ENCODE measurements at places on chromosomes 3 and 15.

DNA sequence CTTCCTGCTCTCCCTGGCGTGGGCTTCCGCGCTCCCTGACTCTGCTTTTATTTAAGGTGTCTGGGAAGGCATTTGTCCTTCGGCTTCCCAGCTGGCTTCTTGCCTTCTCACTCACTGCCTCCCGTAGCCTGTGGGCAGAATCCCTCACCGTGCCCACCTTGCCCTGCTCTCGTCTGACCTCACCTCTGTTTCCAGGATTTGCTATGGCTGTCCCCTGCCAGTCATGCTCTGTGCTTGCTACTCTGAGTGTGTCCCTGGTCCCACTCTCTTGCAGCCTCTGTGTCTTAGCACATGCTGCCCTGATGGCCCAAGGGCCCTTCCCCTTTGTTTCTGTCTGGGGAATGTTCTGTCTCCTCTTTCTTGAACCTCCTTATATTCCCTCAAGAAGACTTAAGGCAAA, 26.2 kb downstream of the LPP start:
- no peak for DNase-seq

GRCh38 chr3:186571644-186572013, 1.1 kb downstream of the DNAJB11 start:
- DNase-seq = no peak

- no peak for DNase-seq
Observed at GRCh38 chr15:52876991-52877663, 87.0 kb upstream of the ONECUT1 start.

- DNase-seq = no peak
Observed at GRCh38 chr15:66387163-66388042, 691 bp downstream of the MAP2K1 start.

DNA sequence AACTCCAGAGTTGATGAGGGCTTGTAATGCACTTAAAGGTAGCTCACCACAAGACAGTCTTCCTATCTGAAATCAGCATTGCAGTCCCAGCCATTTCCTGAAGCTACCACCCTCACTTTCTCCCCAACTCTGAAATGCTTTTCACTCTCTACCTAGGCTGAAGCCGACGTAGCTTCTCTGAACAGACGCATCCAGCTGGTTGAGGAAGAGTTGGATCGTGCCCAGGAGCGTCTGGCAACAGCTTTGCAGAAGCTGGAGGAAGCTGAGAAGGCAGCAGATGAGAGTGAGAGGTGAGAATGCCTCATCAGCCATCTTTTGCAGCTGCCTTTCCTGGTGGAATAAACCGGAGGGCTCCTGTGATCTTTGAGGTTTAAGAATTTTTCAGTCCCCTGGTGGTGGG, 14.3 kb downstream of the TPM1 start:
- DNase-seq = no peak

DNA sequence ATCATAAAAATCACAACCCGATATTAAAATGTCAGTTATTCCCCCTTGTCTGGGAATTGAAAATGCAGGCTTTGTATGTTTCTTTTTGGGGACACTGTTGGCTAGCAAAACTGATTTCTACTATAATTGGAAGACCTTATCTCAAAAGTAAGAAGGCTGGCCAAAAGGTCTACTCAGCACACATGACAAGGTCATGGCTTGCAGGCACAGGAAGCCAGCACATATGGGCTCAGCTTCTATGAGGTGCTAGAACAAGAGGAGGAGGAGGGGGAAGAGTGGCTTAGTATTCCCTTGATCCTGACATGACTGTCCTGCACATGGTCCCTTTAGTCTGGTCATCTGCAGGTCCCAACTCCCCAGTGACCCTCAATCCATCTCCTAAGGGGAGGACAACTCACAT, 681.2 kb downstream of the SQOR start:
- no peak for DNase-seq
